Stimulated activated naive CD8-positive, alpha-beta T cell treated with anti-CD3 and anti-CD28 coated beads, Interleukin-15, amount 100 ng/mL, for 72 hours (primary cell): ENCODE measurements at places on chromosomes 7 and 10.

- no peak for DNase-seq
Observed at GRCh38 chr7:16921644-16922257, 40.0 kb upstream of the AGR3 start.

GRCh38 chr10:78664929-78665553, 403.7 kb upstream of the ZMIZ1 start:
- no peak for DNase-seq

GRCh38 chr10:22823109-22823508, 104.7 kb upstream of the ARMC3 start:
- DNase-seq = no peak

DNA sequence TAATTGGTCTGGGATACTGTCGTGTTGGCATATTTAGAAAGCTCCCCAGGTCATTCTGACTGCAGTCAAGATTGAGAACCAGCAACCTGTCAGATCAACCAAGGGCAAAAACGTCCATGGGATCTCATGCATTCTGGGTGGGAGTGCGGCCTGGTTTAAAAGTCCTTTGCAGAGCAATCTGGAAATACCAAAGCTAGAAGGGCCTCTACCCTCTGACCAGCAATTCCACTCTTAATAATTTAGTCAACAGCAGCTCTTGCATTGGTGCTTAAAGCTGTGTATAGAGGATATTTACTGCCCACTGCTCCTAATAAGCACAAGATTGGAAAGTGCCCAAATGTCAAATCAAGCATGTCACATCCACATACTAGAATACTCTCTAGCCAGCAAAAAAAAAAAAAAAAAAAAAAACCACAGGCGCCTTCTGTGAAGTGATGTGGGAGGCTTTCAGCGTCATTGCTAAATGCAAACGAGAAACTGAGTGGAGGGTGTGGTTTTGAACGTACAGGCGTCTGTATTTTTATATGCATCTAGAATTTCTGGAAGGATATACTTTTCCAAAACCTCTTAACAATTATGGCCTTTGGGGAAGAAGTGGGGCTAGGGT, 44.8 kb upstream of the HSPA12A start:
- no peak for DNase-seq
